ENCODE measurements at places on chromosomes 5 and 9.

GRCh38 chr9:29100762-29101161, 1527.5 kb upstream of the C9orf72 start:
- no peak for DNase-seq

DNA sequence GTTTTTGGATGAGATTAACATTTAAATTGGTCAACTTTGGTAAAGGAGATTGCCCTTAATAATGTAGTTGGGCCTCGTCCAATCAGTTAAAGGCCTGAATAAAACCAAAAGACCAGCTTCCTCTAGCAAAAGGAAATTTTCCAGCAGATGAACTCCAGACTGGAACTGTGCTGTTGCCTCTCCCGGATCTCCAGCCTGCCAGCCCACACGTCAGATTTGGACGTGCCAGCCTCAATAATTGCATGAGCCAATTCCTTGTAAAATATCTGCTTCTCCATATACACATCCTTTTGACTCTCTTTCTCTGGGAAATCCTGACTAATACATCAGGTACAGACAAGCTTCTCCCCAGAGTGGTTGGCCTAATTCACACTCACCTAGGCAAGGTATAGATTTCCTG, 175.8 kb upstream of the ADCY2 start:
- DNase-seq, result no peak

- DNase-seq, result no peak
Measured at GRCh38 chr5:172156541-172156994, 31.5 kb downstream of the STK10 start.

- DNase-seq, result no peak
Measured at GRCh38 chr5:64506567-64507263, 900 bp downstream of the RGS7BP start.

DNA sequence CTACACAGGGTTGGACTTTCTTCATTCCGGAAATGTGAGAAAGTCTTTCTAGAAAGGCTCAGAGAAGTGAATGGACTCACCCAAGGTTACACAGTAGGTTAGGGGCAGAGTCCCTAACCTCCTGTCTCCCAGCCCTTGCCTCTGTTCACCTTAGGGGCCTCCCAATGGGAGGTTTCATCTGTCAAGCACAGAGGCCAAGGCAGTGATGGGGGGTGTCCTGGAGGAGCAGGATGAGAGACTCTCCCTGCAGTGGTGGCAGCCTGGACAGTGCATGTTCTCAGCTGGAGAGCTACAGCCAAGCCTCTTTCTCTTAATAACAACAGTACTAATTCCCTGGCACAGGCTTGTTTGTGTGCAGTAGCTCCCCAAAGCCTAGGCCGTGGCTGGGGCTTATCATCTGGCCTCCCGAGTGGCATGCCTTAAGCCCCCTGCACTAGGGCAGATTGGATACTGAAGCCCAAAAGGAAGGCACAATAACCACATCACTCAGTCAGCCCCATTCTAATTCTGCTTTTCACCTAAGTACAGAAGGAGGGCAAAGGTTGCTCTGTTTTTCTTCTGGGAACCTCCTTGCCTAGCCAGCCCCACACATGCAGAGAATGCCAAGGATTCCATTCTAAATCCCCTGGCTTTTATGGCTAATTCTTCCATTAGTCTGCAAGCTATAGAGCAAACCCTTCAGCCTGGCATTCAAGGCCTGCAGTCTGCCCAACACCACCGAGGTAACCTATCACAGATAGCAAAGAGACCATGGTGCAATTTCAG, 50.2 kb upstream of the XPA start:
- DNase-seq, result no peak

- DNase-seq, result no peak
Measured at GRCh38 chr5:151338734-151339133, 8.6 kb downstream of the SLC36A2 start.

GRCh38 chr9:15469406-15469805, 41.4 kb downstream of the PSIP1 start:
- DNase-seq, result no peak

- no peak for DNase-seq
Measured at GRCh38 chr9:134531220-134531970, 110.2 kb upstream of the COL5A1 start.

- DNase-seq, result no peak
Measured at GRCh38 chr5:42813533-42813932, 1.8 kb upstream of the SELENOP start.

DNA sequence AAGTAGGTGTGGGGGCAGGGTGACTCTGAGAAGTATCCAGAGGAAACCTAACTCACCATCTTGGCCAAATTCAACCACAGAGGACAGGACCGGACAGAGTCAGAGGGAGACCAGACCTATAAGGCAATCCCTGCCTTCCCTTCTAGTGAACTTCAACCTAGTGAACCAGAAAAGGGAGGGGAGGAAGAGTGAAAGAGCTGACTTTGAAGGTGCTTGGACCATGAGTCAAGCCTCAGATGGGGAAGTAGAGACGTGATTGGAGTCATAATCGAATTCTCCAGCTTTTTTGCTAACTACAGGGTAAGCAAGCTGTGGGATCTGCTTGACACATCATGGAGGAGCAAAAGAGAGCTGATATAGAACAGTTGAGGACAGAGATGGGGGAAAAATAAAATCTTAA, 18.8 kb upstream of the KIF2A start:
- no peak for DNase-seq

- DNase-seq, result no peak
Measured at GRCh38 chr5:143947313-143947712, 135.4 kb downstream of the HMHB1 start.

Measured in stimulated activated CD4-positive, alpha-beta T cell treated with anti-CD3 and anti-CD28 coated beads, Interleukin-1b, Interleukin-23, amount 100 ng/mL, for 4 hours (primary cell).